ENCODE measurements at places on chromosomes 1 and 21. TPM values are rescaled to one million over a fixed set of nuclear protein-coding genes. Genes with fewer than 3 reads are reported as not detected.

The RNU1-2 gene
- total RNA-seq, result not detected

The FCRL5 gene
- total RNA-seq, result not detected

The SLAMF7 gene
- 1.8 TPM for total RNA-seq

The CLEC20A gene
- total RNA-seq, result not detected

The BSND gene
- not detected for total RNA-seq

The NMNAT2 gene
- total RNA-seq, result 0.71 TPM

The FCRL1 gene
- total RNA-seq, result not detected

The HEYL gene
- total RNA-seq, result 3.4 TPM

The GJB3 gene
- total RNA-seq, result 14.5 TPM

The VASH2 gene
- 3.7 TPM for total RNA-seq

The C4BPB gene
- total RNA-seq, result 2.2 TPM

The HIVEP3 gene
- total RNA-seq, result 3.0 TPM

The QSOX1 gene
- 75.0 TPM for total RNA-seq

The OR2T29 gene
- not detected for total RNA-seq

The TNFRSF18 gene
- 0.17 TPM for total RNA-seq

The DCST2 gene
- total RNA-seq, result 0.38 TPM

The SERPINC1 gene
- total RNA-seq, result not detected

The HRNR gene
- total RNA-seq, result not detected

The CDK11B gene
- 24.6 TPM for total RNA-seq

Measured in A549 treated with Hydrocortisone at 1 μM for 4 hours (cell line).